ENCODE measurements at places on chromosomes 12 and 14. TPM values are rescaled to one million over a fixed set of nuclear protein-coding genes. Genes with fewer than 3 reads are reported as not detected.

The TTC8 gene
- total RNA-seq = 21.7 TPM

The ENDOU gene
- 0.29 TPM for total RNA-seq

The RIMBP2 gene
- total RNA-seq = 0.39 TPM

- H3K27ac ChIP-seq = no peak overlapping the region
- H3K4me3 ChIP-seq = no peak overlapping the region
- H3K4me1 ChIP-seq = no peaks in the 10 kb centered on the region
- H3K27me3 ChIP-seq = no peaks in the 10 kb centered on the region
Observed at GRCh38 chr14:19895282-19895681, 20.3 kb downstream of the OR4K2 start.

- no peak overlapping the region for H3K27ac ChIP-seq
- no peaks in the 10 kb centered on the region for H3K27me3 ChIP-seq
- no peak for DNase-seq
- no peaks in the 10 kb centered on the region for H3K4me1 ChIP-seq
Observed at GRCh38 chr12:46492471-46493085, 120.0 kb upstream of the SLC38A2 start.

DNA sequence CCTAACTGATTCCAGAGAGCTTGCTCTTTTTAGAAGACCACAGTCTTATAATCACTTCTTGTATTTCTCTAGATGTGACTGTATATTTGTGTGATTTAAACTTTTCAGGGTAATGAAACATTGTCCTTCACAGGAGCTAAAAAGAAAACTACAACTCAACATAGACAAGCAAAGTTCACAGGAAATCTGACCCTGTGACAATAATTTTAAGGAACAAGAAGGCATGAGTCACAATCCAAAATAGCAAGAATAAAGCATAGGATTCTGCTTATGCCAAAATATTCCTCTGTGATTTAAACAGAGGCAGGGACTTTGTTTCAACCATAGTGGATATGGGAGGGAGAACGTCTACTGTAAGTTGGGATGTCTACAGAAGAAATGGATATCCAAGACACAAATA lies 44.3 kb downstream of the GPR65 start:
- H3K27ac ChIP-seq = no peak overlapping the region
- H3K36me3 ChIP-seq = no peaks in the 10 kb centered on the region
- no peaks in the 10 kb centered on the region for H3K27me3 ChIP-seq
- H3K4me1 ChIP-seq = no peaks in the 10 kb centered on the region

- H3K27me3 ChIP-seq = no peaks in the 10 kb centered on the region
- peaks cover 18% of the 10 kb centered on the region for H3K4me1 ChIP-seq
- H3K27ac ChIP-seq = peak overlapping the region; percentile 70
- DNase-seq = no peak
Observed at GRCh38 chr12:11705010-11705409, 55.5 kb downstream of the ETV6 start.

DNA sequence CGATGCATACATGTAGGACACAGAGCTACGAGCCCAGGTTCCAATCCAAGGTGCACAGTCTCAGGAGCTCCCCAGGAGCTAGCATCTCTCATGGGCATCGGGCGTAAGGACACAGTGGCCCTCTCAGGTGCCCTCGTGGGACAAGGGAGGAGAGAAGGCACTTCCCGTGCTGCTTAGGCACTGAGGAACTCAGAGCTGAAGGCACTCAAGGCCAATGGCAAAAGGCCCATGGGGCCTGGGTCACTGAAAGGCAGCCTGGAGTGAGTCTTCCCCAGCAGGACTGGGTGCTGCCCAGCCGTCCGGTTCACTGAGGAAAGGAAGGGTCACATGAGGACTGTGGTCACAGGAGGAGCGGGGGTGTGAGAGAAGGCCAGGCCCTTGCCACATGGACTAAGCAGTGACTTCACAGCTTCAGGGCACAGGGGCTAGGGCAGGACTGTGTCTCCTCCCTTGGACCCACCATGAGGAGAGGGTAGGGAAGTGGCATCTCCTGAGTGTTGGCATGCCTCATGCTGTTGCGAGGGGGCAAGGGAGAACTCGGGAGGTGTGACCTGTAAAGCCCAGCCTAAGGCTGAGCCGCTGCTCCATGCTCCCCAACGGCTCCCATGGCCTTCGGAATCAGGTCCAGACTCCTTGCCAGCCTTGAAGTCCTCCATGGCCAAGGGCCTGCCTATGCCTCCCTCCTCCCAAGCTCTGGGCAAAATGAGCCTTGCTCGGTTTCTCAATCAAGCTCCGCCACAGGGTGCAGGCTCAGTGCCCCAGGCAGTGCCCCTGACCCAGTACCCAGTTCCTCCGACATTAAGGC lies 51.8 kb downstream of the CHGA start:
- no peak overlapping the region for H3K4me3 ChIP-seq
- DNase-seq = peak; percentile 31
- H3K27ac ChIP-seq = no peak overlapping the region
- H3K27me3 ChIP-seq = no peaks in the 10 kb centered on the region
- H3K4me1 ChIP-seq = no peaks in the 10 kb centered on the region

GRCh38 chr14:45526715-45527549 lies 273.9 kb upstream of the MIS18BP1 start:
- H3K4me3 ChIP-seq = no peak overlapping the region
- no peak for DNase-seq
- H3K36me3 ChIP-seq = no peaks in the 10 kb centered on the region
- H3K4me1 ChIP-seq = no peaks in the 10 kb centered on the region
- H3K27me3 ChIP-seq = no peaks in the 10 kb centered on the region

DNA sequence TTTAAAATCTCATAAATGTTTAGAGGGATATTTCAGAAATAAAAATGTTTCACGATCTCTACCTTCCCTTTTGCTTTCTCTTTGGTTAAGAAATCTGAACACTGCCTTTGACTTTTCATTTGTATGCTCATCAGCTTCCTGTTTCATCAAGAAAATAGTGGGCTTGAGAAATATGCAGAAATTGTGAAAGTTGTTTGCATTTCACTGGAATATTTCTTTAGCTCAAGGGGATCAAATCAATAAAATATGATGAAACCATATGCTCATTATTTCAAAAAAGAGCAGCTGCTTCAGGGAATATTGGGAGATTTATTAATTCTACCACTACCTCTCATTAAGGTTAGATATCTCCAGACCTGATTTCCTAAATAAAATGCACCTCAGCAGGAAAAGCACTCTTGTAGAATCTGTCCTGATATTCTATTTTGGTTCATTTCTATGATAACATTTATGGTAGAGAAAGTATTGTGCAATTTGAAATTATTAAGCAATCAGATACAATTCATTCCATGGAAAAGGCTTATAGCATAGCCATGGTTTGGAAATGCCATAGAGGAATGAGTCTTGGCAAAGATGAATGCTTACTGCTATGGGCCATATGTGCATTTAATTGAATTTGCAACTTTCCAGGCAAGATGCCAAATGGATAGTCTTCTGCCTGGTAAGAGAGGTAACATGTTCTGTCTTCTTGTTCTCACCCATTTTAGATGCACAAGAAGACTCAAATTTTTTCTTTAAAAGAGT lies 212.6 kb upstream of the SLC16A7 start:
- H3K27ac ChIP-seq = no peak overlapping the region
- no peak for DNase-seq
- H3K4me3 ChIP-seq = no peak overlapping the region

- no peaks in the 10 kb centered on the region for H3K4me1 ChIP-seq
- H3K27ac ChIP-seq = no peak overlapping the region
- H3K4me3 ChIP-seq = no peak overlapping the region
- DNase-seq = no peak
Observed at GRCh38 chr14:97723819-97724218, 926.6 kb downstream of the VRK1 start.

- H3K36me3 ChIP-seq = peaks cover 2% of the 10 kb centered on the region
- DNase-seq = no peak
- H3K4me3 ChIP-seq = no peak overlapping the region
- no peaks in the 10 kb centered on the region for H3K27me3 ChIP-seq
Observed at GRCh38 chr14:81529391-81529790, 4.3 kb downstream of the SEL1L start.

All from aorta (tissue), 5 donors.